Activated CD4-positive, CD25-positive, alpha-beta regulatory T cell treated with anti-CD3 and anti-CD28 coated beads, Interleukin-2, amount 50 U/mL, for 16 hours (primary cell): ENCODE measurements at places on chromosomes 16 and 17.

GRCh38 chr17:36778448-36778847, 158.8 kb upstream of the LHX1 start:
- DNase-seq = no peak

DNA sequence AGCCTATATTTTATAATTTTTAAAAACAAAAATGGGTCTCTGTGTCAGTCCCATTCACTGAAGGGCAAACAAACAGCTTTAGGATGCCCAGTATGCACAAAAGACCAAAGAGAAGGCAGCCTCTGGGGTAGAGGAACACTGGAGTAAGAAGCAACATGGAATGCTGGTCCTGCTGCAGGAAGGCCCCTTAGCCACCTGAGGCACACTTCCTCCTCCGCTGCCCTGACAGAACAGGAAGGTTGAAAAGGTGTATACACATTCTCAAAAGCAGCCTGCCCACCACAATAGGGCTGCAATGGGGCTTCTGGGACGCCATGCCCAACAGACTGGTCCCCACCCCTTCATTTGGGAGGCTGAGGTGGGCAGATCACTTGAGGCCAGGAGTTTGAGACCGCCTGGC, 19.5 kb downstream of the TOM1L2 start:
- DNase-seq = no peak

DNA sequence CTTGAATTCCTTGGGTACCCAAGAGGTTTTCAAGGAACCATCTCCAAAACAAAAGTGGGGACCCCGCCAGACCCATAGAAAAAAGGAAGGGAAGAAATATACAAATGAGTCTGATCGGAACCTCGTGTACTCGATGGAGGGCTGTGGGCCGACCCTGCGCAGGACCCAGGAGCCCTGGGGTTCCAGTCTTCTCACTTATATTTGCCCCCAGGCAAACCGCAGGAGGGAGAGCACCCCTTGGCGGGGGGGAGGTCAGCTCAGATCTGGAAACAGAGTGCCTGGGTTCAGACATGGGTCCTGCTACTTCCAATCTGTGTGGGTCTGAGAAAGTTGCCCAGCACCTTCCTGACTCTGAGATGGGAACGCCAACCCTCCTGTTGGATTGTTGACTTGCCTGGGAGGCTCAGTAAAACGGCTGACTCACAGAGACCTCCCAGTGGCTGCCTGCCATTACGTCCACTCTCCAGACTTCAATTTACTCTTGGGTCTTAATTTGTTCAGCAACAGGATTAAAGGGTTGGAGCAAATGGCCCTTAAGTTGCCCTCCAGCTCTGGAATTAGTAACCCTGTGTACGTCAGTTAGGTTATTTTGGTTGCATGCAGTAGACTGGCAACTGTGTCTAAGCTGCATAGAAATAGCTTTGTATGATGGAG, 24.9 kb upstream of the CACNG4 start:
- DNase-seq = no peak

- DNase-seq = no peak
These were observed 147.9 kb downstream of the STXBP4 start for GRCh38 chr17:55116440-55116914.

- DNase-seq = no peak
These were observed 5.0 kb downstream of the TAC4 start for GRCh38 chr17:49842846-49843245.

GRCh38 chr17:17141860-17142552, 64.1 kb downstream of the PLD6 start:
- no peak for DNase-seq
